Activated naive CD8-positive, alpha-beta T cell treated with anti-CD3 and anti-CD28 coated beads, Interleukin-2, amount 50 U/mL, for 16 hours (primary cell): ENCODE measurements at places on chromosomes 5 and 9.

GRCh38 chr5:78508186-78508765, 140.3 kb downstream of the LHFPL2 start:
- no peak for DNase-seq

GRCh38 chr5:73135429-73136054, 15.2 kb downstream of the TMEM171 start:
- no peak for DNase-seq

DNA sequence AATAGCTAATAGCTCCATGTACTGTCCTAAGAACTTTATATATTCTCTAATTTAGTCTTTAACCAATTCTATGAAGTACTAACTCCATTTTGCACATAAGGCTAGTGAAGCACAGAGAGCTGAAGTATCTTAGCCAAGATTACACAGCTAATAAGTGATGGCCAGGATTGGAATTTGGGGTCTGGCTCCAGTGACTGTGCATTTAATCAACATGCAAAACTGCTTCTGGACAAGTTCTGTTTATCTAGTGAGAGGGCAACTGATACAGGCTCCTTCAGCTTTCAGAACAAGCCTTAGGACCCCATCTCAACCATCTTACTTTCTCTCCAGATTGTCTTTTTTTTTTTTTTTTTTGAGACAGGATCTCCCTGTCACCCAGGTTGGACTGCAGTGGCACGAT, 21.3 kb downstream of the SLC25A25 start:
- no peak for DNase-seq

DNA sequence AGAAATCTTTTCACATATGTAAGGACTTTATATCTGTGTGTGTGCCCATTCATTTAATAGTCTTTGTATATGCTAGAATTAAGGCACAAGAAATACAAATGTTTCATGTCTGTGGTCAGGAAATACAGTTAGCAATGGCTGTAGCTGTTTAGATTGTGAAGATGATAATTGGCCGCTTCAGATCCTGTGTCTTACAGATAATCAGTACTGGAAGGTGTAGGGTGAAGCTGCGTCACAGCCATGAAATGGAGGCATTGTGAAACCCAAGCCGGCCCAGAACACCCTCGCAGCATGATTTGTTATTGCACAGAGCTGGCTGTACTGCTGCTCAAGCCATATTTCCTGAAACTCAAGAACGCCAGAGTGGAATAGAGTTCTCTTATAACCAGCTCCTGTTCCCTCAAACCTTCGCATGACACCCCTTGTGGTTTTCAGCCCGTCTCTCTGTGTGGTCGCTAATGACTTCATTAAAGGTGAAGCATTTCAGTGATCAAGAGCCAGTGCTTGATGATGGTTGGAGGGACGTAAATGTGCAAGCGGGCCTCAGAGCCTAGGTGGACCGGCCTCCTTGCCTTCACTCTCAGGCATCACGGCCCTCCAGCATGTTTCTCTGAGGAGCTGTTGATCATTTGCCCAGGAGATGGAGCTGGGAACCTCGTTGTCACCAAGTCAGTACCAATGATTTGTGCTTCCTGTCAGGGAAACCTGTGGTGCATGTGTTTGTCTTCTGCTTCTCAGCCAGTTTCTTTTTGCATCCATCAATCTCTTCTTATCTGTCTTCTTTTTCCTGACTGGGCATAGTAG, 80.1 kb downstream of the F2RL2 start:
- peak; percentile 12 for DNase-seq

DNA sequence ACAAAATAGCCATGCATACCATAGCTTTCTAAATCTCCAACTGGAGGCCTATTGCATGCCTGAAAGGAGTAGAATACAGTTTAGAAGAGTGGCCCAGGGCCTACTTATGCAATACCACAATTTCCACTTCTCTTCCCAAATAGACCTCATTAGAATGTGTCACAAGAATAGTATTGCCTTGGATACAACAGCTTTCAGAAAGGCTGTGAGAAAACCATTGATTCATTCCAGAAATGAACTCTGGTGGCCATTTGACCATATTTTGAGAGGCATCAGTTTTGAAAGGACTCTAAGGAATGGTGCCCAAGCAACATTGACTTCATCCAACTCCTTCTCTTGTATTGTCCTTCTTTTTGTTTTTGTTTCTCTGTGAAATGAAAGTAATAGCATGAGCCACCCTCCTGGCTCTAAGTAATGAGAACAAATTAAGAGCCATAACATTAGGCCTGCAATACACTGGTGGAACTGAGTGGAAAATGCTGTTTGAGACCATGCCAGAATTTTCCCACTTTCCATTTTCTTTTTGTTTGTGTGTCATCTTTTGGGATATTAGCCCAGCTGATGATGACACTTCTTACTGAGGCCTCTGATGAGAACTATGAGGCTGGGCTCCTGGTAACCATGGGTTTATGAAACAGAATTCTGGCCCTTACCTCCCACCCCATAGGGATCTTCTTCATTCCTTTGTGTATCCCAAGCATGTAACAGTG, 90.2 kb downstream of the TMEM174 start:
- no peak for DNase-seq

- no peak for DNase-seq
Observed at GRCh38 chr5:20683241-20683940, 695.4 kb upstream of the CDH18 start.

GRCh38 chr9:109894921-109895758, 115.1 kb downstream of the PALM2AKAP2 start:
- DNase-seq = no peak

GRCh38 chr5:169803077-169803981, 166.3 kb downstream of the DOCK2 start:
- DNase-seq = no peak

GRCh38 chr9:115118879-115119218, 892 bp upstream of the TNC start:
- no peak for DNase-seq

DNA sequence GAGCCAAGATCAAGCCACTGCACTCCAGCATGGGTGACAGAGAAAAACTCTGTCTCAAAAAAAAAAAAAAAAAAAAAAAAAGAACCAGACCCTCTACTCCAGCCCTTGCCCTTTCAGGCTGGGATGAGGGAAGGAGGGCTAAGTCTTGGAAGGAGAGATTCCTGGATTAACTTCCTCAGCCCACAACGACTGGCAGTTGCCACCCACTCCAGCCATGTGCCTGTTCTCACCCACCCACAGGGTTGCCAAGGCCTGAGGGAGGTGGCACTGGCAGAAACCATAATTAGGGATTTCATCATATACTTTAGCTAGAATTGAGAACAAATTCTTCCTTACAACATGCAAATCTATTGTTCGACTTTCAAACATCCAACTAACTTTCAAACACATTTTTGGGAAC, 87.8 kb upstream of the SLC30A5 start:
- no peak for DNase-seq

- DNase-seq = no peak
Observed at GRCh38 chr5:173741729-173742431, 125.4 kb upstream of the BOD1 start.

DNA sequence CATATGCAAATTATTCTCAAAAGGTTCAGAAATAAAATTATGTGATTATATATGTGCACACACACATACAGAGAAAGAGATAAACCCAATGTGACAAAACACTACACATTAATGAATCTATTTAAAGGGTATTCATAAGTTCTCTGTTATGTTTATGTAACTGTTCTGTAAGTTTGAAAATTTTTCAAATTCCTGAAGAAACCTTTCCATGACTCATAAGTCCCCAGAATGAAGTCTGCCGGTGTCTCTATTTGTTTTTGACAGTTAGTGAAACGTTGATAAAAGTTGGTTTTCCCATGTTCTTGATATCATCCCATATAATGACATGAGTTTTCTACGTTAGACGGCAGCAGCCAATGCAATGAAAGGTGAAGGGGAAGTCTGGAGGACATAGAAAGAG, 199.5 kb upstream of the PUM3 start:
- no peak for DNase-seq

- DNase-seq = no peak
Observed at GRCh38 chr9:100033877-100034551, 64.8 kb downstream of the ERP44 start.
